K562 (cell line): ENCODE measurements at places on chromosomes 1 and 21. TPM values are rescaled to one million over a fixed set of nuclear protein-coding genes. Genes with fewer than 3 reads are reported as not detected.

DNA sequence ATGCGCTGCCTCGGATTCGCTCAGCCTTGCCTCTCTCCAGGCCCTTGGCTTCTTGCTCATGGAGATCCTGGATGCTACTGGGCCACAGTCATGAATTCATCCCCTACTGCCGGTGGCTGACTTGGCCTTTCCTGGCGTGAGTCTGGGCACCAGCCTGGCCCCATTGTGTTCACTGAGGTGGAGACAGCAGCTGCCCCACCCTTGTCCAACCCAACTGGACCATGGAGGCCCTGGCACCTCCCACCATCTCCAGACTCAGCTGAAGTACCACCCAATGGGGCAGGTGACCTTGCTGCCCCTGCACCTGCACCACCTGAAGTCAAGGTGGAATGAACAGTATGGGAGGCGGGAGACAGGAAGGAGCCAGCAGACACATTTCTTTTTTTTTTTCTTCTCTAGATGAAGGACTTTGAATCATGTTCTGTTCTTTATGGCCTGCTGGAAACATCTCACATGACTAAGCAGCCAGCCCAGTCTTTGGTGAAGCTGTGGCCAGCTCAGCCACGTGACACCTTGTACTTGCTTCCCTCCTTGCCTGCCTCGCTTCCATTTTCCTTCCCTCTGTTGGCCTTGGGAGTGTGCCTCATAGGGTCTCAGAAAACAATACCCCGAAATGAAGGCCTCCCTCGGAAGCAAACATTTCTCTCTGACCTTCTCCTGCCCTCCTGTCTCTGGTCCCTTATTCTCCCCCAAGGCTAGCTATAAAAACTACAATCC lies 3.8 kb upstream of the SLC30A2 start:
- no peak overlapping the region for H3K4me3 ChIP-seq
- H3K36me3 ChIP-seq, result no peaks in the 10 kb centered on the region
- H3K27ac ChIP-seq, result peak overlapping the region; percentile 6; the same call in 1 of the 3 replicates
- H3K4me1 ChIP-seq, result peaks cover 30% of the 10 kb centered on the region
- peak; percentile 63 for DNase-seq

DNA sequence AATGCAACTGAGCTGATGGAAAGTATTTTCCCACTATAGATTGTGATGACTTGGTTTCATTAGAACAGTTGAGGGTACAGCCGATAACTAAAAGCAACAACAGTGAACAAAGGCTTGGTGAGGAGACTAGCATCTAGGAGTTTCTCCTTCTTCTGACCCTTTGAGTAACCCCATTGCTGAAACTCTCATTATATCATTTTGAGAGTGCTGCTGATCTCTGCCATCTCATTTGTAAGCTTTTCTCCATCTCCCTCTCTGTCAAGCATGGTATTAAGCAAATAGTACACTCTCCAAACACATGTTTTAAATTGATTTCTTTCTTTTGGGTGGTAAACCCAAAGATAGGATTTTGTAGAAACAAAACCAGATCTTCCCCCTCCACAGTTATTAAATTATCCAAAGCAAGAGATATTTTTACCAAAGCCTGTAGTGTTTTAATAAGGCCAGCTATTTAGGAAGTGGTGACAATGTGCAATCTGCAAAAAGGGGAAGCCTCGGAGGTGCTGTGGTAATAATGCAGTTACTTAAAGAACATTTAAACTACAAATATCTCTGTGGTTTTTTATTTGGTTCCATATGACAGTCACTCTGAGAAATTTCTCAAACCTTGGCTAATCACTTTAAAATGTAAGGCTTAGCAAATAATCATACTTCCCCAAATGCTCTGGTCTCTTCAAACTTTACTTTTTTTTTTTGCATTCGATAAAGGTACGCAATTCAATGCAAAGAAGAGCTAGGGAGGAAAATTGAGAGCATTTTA lies 287.5 kb downstream of the HLX start:
- H3K27me3 ChIP-seq, result no peaks in the 10 kb centered on the region
- no peak for DNase-seq
- H3K4me1 ChIP-seq, result no peaks in the 10 kb centered on the region
- no peak overlapping the region for H3K27ac ChIP-seq

Gene ORC1
- 65.8 and 72.0 TPM in 2 replicates for total RNA-seq

DNA sequence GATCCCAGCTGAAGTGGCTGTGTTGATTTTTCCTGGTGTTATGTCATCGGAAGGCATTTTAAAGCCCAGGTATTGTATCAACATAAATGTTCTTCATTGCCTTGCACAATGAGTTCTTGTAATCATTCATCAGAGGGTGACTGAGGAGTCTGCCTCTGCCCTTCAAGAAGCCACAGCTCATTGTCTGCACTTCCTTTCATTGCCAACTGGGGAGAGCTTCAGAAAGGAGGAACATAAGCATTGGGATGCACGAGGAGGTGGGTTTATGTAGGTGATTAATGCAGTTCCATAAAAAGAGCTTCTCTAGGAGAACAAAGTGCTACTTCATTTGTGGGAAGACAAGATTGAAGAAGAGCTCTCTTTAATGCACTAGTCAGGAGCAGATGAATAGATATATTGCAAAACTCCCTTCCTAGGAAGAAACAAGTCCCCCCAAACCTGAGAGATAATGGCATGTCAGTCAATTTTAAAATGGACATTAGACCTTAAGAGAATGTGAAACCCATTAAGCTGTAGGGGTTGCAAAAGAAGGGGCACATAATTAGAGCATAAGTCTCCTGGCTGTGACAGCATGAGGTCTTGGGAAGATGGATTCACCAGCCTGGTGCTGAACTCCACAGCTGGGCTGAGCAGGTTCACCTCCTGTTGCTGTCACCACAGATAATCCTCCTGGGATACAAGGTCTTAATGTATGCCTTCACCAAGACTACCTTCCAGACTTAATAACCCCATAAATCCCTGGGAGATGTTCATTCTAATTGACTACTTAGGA lies 124.6 kb downstream of the BACH1 start:
- no peaks in the 10 kb centered on the region for H3K4me1 ChIP-seq
- H3K27ac ChIP-seq, result no peak overlapping the region
- H3K4me3 ChIP-seq, result no peak overlapping the region
- no peak for DNase-seq

Gene CELA3B
- total RNA-seq, result 3.1 and 3.8 TPM in 2 replicates

Gene DMRTA2
- not detected in 2 replicates for total RNA-seq

GRCh38 chr1:184300446-184300845 lies 86.4 kb upstream of the C1orf21 start:
- H3K4me1 ChIP-seq, result no peaks in the 10 kb centered on the region
- no peaks in the 10 kb centered on the region; the same call in 2 of the 3 replicates for H3K27me3 ChIP-seq
- no peaks in the 10 kb centered on the region for H3K36me3 ChIP-seq
- no peak overlapping the region for H3K27ac ChIP-seq
- no peak overlapping the region for H3K4me3 ChIP-seq
- no peak for DNase-seq

GRCh38 chr1:21490774-21491487 lies 18.3 kb upstream of the ALPL start:
- H3K4me3 ChIP-seq, result no peak overlapping the region
- DNase-seq, result peak; percentile 39
- H3K27ac ChIP-seq, result no peak overlapping the region
- no peaks in the 10 kb centered on the region; the same call in 2 of the 3 replicates for H3K4me1 ChIP-seq
- no peaks in the 10 kb centered on the region for H3K36me3 ChIP-seq

Gene FAM229A
- 11.6 and 12.7 TPM in 2 replicates for total RNA-seq

GRCh38 chr21:18518054-18518481 lies 114.5 kb upstream of the TMPRSS15 start:
- H3K4me3 ChIP-seq, result no peak overlapping the region
- H3K4me1 ChIP-seq, result no peaks in the 10 kb centered on the region
- H3K27ac ChIP-seq, result no peak overlapping the region
- DNase-seq, result no peak
- H3K27me3 ChIP-seq, result no peaks in the 10 kb centered on the region
- H3K36me3 ChIP-seq, result no peaks in the 10 kb centered on the region

GRCh38 chr1:54767526-54767925 lies 3.2 kb upstream of the PARS2 start:
- DNase-seq, result no peak
- H3K27ac ChIP-seq, result no peak overlapping the region
- H3K4me1 ChIP-seq, result no peaks in the 10 kb centered on the region
- H3K27me3 ChIP-seq, result peaks cover 6% of the 10 kb centered on the region; the same call in 2 of the 3 replicates
- H3K4me3 ChIP-seq, result no peak overlapping the region

Gene ADGRB2
- 0.22 and 0.34 TPM in 2 replicates for total RNA-seq

DNA sequence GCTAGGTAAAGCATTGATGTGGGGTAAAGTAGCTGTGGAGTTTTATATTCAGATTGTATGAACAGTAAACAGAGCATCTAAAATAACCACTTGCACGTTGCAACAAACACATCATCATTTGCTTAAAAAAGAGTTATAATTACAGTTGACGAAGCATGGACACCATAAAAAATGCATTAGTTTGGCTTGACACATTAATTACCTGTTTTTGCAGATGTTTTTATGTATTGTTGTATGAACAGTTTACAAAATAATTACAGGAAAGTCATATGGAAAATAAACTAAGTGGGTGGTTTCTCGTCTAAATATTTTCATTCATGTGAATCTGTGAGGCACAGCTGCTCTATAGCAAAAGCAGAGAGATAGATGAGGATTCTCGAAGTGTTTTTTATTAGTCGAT lies 108.3 kb downstream of the RPS6KC1 start:
- no peaks in the 10 kb centered on the region for H3K27me3 ChIP-seq
- peaks cover 2% of the 10 kb centered on the region; the same call in 2 of the 3 replicates for H3K36me3 ChIP-seq
- H3K4me1 ChIP-seq, result no peaks in the 10 kb centered on the region
- H3K4me3 ChIP-seq, result no peak overlapping the region

DNA sequence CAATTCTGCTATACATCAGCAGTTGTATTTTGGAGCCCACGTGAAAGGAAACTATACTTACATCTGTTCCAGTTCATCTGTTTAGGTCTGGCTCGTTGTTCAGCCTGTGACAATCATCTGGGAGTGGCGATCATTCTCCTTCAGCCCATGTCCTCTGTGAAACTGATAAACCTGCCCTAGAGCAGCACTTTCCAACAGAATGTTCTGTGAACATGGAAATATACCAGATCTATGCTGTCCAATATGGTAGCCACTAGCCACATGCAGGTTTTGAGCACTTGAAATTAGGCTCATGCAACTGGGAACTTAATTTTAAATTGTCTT lies 24.5 kb upstream of the COQ8A start:
- DNase-seq, result no peak
- H3K27me3 ChIP-seq, result no peaks in the 10 kb centered on the region
- no peaks in the 10 kb centered on the region for H3K36me3 ChIP-seq
- H3K4me1 ChIP-seq, result no peaks in the 10 kb centered on the region
- H3K4me3 ChIP-seq, result no peak overlapping the region
- H3K27ac ChIP-seq, result peak overlapping the region; percentile 5; the same call in 1 of the 3 replicates

Gene IL12RB2
- 1.9 and 2.5 TPM in 2 replicates for total RNA-seq

GRCh38 chr1:162993846-162994245 lies 75.3 kb upstream of the RGS4 start:
- H3K4me1 ChIP-seq, result no peaks in the 10 kb centered on the region
- no peaks in the 10 kb centered on the region for H3K27me3 ChIP-seq
- no peak for DNase-seq
- no peak overlapping the region for H3K4me3 ChIP-seq
- no peaks in the 10 kb centered on the region for H3K36me3 ChIP-seq
- H3K27ac ChIP-seq, result no peak overlapping the region

Gene COL16A1
- 0.54 and 0.60 TPM in 2 replicates for total RNA-seq

Gene ATAD3C
- 0.18 and 0.60 TPM in 2 replicates for total RNA-seq

GRCh38 chr1:67459068-67459467 lies 28.9 kb upstream of the SERBP1 start:
- H3K27ac ChIP-seq, result no peak overlapping the region
- H3K4me1 ChIP-seq, result no peaks in the 10 kb centered on the region; the same call in 2 of the 3 replicates
- H3K4me3 ChIP-seq, result no peak overlapping the region
- H3K27me3 ChIP-seq, result no peaks in the 10 kb centered on the region
- no peak for DNase-seq

Gene KIRREL1
- 0.18 and 0.22 TPM in 2 replicates for total RNA-seq

DNA sequence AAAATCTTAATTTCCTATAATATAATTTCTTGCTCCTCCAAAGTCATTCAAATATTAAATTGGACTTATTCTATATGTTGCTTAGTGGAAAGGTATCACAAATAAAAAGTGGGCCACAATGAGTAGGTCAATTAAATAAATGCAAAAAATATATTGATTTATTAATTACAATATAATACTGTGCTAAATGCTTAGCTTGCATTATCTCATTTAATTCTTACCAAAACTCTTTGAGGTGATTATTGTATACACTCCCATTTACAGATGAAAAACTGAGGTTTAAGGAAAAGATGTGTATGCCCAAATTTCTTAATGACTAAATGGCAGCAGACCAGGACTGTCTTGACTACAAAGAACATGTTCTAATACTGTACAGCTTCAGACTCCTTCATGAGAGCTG lies 325.3 kb upstream of the SGIP1 start:
- no peak for DNase-seq
- no peak overlapping the region for H3K27ac ChIP-seq
- no peaks in the 10 kb centered on the region for H3K36me3 ChIP-seq
- no peak overlapping the region for H3K4me3 ChIP-seq
- H3K4me1 ChIP-seq, result no peaks in the 10 kb centered on the region

GRCh38 chr1:201740670-201741111 lies 88.3 kb upstream of the IPO9 start:
- H3K4me1 ChIP-seq, result peaks cover 14% of the 10 kb centered on the region
- H3K4me3 ChIP-seq, result no peak overlapping the region
- H3K27me3 ChIP-seq, result peaks cover 17% of the 10 kb centered on the region
- DNase-seq, result no peak
- H3K27ac ChIP-seq, result no peak overlapping the region
- no peaks in the 10 kb centered on the region for H3K36me3 ChIP-seq
